T-cell (primary cell): ENCODE measurements at places on chromosomes 13 and 19.

GRCh38 chr13:97116754-97117153 is 105.4 kb upstream of the MBNL2 start:
- no peak for DNase-seq

GRCh38 chr19:20787786-20788185 is 11.7 kb downstream of the ZNF66 start:
- DNase-seq = no peak

- no peak for DNase-seq
Measured at GRCh38 chr13:22320991-22321390, 650.1 kb downstream of the FGF9 start.

GRCh38 chr13:72745260-72745659 is 17.5 kb downstream of the BORA start:
- no peak for DNase-seq

DNA sequence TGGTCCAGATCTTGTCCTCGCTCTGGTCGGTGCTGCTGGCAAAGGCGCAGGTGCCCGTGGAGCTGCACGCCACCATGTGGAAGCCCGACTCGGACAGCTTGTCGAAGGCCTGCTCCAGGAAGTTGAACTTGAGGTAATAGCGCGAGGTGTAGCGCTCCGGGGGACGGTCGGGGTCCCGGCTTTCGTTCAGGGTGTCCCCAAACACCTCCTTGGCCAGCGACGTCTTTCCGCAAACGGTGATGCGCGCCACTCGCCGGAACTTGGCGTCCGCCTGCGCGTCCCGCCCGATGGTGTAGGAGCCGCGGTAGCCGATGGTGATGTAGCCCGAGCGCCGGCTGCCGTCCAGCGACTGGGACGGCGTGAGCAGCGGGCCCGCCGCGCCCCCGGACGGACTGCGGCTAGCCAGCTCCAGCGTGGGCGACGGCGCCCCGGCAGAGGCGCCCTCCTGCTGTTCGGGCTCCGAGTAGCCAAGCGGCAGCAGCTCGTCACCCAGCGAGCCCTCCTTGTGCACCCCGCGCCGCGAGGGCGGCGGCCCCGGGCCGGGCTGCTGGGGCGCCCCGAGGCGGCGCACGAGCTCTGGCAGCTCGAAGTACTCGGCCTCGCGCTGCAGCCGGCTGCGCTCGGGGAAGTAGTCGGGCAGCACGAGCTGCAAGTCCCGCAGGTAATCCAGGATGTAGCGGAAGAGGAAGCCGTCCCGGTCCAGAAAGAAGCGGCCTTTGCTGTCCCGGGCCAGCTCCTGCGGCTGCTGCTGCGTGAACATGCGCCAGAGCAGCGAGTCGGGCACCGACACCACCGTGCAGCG is 801 bp downstream of the KCTD12 start:
- peak; percentile 37 for DNase-seq

GRCh38 chr19:52231154-52231910 is 38.1 kb upstream of the ZNF766 start:
- no peak for DNase-seq

- no peak for DNase-seq
Measured at GRCh38 chr13:78054157-78054556, 135.5 kb upstream of the EDNRB start.

GRCh38 chr19:13712767-13713201 is 51.5 kb upstream of the MRI1 start:
- no peak for DNase-seq

DNA sequence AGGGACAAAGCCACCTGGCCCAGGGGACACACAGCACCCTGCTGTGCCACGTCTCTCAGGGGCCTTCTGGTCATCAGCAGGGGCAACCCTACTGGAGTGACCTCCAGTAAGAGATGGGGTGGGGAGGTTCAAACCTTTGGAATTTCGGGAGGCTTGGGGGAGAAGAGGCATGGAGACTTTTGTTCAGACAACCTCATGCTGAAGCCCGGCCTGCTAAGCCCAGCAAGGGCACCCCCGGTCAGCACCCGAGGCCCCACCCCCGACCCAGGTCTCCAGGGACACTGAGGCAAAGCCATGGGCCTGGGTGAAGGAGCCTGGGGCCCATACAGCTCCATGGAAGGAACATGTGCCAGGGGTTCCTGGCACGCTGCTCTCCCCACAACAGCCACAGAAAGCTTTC is 23.3 kb downstream of the ZNF787 start:
- DNase-seq = no peak

DNA sequence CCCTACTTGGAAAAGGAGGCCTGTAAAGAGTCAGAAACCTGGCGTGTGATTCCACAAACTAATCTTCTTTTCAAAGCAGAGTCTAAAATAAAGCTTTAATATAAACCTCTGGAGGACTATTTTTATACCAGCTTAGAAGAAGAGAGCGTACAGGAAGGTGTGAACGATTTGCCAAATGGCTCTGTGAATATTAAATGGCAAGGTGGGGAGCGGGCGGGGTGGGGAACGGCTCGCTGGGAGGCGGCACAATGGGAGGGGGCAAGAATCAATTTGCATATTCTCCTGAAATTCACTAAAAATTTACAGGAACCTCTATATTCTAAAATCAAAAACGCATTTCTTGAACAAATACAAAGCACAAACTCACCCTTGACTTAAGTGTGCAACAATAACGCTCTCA is 982 bp downstream of the ZNF780B start:
- DNase-seq = no peak

DNA sequence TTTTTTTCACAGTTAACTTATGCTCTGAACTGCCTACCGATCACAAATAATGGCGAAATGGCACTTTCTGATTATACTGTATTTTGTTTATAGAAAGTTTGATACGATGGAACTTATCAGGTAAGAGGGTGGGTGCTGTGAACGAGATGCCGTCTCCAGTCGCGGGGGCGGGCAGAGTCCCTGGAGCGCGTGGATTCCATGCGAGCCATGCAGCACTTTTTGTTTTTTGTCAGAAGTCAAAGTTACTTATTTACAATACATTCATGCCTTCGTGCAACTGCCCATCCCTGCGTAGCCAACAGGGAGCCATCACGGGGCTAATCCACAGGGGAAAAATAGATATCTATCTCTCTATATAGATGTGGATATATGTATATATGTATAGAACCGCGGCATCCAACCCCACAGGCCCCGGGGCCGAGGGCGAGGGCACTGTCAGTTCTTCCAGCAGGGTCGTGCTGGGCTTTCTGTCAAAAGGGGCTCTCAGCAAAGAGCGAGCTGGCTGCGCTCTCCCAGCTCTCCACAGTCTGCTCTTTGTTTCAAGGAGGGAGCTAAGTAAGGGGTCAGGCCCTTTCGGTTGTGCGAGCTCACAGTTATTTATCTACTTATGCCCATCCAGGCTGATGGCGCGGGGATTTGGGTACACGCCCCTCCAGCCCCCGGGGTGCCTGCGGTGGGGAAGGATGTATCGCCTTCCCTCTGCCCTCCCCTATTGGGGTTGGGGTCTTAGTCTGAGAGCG is 3.4 kb downstream of the SLITRK1 start:
- no peak for DNase-seq

- no peak for DNase-seq
Measured at GRCh38 chr13:48113756-48114130, 18.8 kb upstream of the MED4 start.

GRCh38 chr13:101451641-101452040 is 834 bp upstream of the ITGBL1 start:
- DNase-seq = no peak

- DNase-seq = no peak
Measured at GRCh38 chr13:79776531-79777295, 295.8 kb downstream of the NDFIP2 start.

DNA sequence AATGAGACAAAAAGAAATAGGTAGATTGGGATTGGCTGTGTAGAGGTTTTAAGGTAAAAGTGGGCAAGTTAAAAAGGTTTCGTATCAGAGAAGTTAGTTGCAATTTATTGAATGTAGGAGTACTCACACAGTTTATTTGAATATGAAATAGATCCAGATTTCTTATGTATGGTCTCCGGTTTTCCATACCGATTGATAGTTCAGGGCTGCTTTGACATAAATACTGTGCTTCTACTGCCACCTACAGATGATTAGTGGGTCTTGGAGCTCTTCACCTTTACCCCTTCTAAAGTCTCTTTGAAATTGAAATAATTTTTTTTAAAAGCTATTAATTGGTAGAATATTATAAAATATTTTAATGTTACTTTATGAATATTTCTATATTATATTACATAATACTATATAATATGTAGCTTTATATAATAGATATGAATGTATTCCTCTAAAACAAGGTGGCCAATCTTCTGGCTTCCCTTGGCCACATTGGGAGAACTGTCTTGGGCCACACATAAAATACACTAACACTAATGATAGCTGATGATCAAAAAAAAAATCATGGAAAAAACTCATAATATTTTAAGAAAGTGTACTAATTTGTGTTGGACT is 7.7 kb upstream of the GPR18 start:
- no peak for DNase-seq

- DNase-seq = no peak
Measured at GRCh38 chr13:23748109-23748990, 140.8 kb downstream of the MIPEP start.

- no peak for DNase-seq
Measured at GRCh38 chr13:66853564-66853963, 376.6 kb downstream of the PCDH9 start.

GRCh38 chr13:51057906-51058305 is 53.2 kb downstream of the C13orf42 start:
- DNase-seq = no peak

- DNase-seq = no peak
Measured at GRCh38 chr19:56687031-56687430, 15.5 kb upstream of the ZNF835 start.

GRCh38 chr19:14405758-14406644 is 13.1 kb downstream of the DDX39A start:
- peak; percentile 91 for DNase-seq

DNA sequence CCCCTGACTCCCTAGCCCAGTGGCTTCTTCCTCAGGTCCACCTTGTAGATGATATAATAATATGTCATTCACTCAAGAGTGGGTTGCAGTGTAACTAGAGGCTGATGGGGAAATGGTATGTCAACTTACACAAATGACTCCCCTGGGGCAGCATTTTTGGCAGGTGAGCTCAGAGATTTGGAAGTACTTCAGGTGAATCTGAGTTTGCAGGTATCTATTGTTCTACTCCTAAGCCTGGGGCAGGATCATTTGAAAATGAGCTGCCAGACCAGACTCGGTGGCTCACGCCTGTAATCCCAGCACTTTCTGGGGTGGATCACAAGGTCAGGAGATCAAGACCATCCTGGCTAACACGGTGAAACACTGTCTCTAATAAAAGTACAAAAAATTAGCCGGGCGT is 11.6 kb upstream of the CNMD start:
- DNase-seq = no peak

- DNase-seq = peak; percentile 68
Measured at GRCh38 chr19:36489920-36490415, 607 bp upstream of the ZNF566 start.

DNA sequence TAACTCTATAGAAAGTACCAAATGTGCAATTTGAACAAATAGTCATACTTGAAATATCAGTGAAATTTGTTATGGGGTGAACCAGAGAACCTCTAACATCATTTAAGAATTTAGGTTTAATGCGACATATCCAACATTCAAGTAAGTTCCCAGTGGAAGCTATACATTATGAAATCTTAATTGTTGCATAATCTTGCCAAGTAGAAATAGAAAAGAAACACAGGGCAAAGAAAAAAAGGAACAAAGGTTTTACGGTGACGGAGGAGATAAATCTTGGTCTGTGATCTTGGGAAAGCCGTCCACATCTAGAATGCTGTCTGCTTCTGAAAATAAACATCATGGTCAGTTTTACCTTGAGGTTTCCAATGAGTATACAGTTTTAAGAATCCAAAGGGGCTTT is 445.7 kb downstream of the RFC3 start:
- no peak for DNase-seq

DNA sequence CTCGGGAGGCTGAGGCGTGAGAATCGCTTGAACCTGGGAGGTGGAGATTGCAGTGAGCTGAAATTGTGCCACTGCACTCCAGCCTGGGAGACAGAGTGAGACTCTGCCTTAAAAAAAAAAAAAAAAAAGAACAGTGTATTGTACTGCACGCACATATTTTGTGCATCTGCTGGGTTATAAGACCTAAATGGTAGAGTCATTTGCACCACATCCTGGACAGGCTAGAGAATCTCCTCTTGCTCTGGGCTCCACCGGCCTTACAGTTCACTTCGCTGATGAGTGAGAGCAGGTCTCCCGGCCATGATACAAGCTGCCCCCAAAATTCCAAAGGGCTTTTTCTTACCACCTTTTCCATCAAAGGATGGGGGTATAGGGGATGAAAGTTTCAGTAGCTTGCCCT is 7.2 kb upstream of the SAE1 start:
- no peak for DNase-seq

DNA sequence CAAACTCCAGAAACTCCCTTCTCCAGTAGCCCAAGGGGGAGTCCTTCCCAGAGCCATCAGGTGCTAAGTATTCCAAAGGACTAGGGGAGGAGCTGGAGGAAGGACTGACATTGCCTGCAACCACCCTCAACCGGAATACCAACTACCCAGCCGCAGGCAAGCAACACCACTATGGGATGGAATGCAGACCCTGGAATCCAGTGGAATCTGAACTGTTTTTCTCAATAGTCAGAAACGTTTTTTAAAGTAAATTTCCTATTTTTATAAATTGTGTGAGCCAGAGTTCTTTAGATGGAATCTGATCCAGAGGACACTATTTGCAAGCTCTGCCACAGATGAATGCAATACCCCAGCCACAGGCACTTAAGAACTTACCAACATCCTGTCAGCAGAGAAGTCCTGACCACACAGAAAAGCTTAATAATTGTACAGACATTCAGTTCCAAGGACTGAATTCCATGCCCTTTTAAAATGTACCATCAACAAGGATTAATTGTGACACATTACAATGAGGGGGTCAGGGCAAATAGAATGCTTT is 92.1 kb downstream of the USP12 start:
- no peak for DNase-seq

DNA sequence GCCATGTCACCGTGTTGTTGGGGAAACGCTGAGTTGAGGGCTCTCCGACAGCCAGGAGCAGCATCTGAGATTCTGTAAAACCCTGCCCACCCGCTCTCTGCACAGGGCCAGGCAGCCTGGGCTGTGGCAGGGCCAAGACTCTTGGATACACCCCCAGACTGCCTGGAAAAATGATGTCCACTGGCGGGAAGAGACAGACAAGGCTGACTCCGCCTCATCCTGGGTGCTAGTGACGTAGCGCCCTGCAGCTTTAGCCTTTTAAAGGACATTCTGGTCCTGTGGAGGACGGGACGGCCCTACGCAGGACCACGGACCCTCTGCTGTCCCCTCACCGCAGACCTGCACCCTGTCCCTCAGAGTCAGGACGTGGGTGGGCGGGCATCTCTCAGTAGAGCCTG is 20.7 kb upstream of the LILRA2 start:
- DNase-seq = no peak

- no peak for DNase-seq
Measured at GRCh38 chr13:27923794-27924528, 4.2 kb downstream of the PDX1 start.

DNA sequence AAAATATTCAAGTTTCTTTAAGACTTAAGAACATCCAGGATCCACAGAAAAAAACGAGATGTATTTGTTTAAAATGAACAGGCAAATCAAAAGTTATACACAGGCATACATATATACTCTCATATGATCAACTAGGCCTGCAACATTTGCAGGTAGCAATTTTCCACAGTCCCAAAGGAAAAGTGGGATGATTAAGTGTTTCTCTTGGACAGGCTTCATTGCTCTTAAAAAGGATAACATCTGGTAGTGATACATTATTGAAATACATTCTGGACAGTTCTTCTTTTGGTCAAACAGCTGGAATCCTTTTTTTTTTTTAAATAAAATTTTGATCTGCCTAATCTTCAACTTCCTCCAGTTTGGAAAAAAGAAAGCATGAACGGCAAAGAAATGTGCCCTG is 114.8 kb upstream of the TDRD3 start:
- no peak for DNase-seq

- no peak for DNase-seq
Measured at GRCh38 chr19:49809941-49810389, 3.1 kb downstream of the FUZ start.
